ENCODE measurements at places on chromosomes 5 and 9.

DNA sequence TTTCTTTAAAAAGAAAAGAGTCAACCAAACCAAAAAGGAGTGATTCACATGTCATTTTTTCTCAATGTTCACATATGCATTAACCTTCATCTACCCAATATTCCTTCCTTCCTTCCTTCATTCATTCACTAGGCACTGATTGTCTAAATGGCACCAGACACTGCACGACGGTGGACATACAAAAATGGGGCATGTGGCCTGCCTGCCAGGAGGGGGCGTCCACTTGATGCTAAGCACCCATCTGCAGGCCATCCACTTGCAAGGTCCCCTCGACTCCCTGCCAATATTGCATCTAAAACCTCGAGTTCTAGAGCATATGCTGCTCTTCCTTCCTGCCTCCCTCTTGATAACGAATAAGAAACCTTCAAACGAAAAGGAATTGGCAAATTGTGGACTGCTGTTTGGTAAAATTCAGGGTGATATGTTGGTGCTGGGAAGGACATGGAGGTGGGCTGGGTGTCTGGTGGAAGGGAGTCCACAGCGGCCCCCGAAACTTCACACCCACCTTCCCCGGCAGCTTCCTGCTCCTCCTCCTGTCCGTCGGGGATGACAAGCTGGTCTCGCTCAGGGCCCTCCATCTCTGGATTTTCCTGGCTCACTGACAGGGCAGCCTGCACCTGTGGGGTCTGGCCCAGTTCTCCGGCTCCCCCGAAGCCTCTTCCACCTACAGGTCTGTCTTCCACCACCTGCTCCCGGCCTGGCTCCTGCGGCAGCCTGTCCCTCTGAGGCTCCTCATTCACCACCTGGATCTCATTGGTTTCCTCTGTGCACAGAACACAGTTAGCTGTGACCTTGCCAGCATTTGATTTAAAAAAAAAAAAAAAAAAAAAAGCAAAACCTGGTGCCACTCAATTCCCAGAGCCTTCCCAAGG lies 64.3 kb downstream of the GOLM1 start:
- DNase-seq, result no peak
- no peak overlapping the region for H3K27ac ChIP-seq
- H3K4me1 ChIP-seq, result no peaks in the 10 kb centered on the region
- H3K4me3 ChIP-seq, result no peak overlapping the region
- H3K27me3 ChIP-seq, result no peaks in the 10 kb centered on the region

- H3K4me3 ChIP-seq, result peak overlapping the region; percentile 48
- H3K4me1 ChIP-seq, result no peaks in the 10 kb centered on the region
- no peaks in the 10 kb centered on the region for H3K36me3 ChIP-seq
- no peak for DNase-seq
- peaks cover 12% of the 10 kb centered on the region for H3K27me3 ChIP-seq
These were observed 148.3 kb downstream of the GAPVD1 start for GRCh38 chr9:125409637-125410521.

GRCh38 chr9:83533296-83533695 lies 4.9 kb downstream of the FRMD3 start:
- H3K4me3 ChIP-seq, result no peak overlapping the region
- H3K4me1 ChIP-seq, result peaks cover 7% of the 10 kb centered on the region
- no peaks in the 10 kb centered on the region for H3K36me3 ChIP-seq
- H3K27ac ChIP-seq, result no peak overlapping the region
- DNase-seq, result no peak

- no peaks in the 10 kb centered on the region for H3K4me1 ChIP-seq
- no peak overlapping the region for H3K4me3 ChIP-seq
- no peaks in the 10 kb centered on the region for H3K27me3 ChIP-seq
These were observed 452.1 kb downstream of the EFNA5 start for GRCh38 chr5:107218457-107219193.

GRCh38 chr5:24819841-24820240 lies 175.1 kb upstream of the CDH10 start:
- no peaks in the 10 kb centered on the region for H3K36me3 ChIP-seq
- H3K27ac ChIP-seq, result no peak overlapping the region
- no peak for DNase-seq
- no peak overlapping the region for H3K4me3 ChIP-seq

DNA sequence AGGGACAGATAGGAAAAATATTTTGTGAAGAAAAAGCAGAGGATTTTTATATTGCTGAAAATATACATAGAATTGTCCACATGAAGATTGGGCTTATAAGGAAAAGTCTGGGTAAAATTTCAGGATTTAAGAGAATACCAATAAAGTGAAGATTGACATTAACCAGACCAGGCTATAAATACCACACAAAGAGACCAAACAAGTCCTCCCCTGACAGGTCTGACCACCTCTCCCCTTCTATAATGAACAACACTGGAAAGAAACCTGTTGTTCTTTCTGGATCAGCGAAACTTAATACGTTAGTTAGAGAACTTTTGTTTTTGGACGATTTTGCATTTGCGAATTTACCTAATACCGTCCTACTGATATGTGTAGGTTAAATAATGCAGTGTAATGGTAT lies 138.3 kb downstream of the ISL1 start:
- H3K27ac ChIP-seq, result no peak overlapping the region
- no peak for DNase-seq

GRCh38 chr9:136643596-136644342 lies 18.9 kb upstream of the EGFL7 start:
- H3K4me3 ChIP-seq, result no peak overlapping the region
- DNase-seq, result no peak
- H3K4me1 ChIP-seq, result peaks cover 32% of the 10 kb centered on the region
- H3K27ac ChIP-seq, result no peak overlapping the region

- DNase-seq, result no peak
- H3K27ac ChIP-seq, result no peak overlapping the region
- H3K27me3 ChIP-seq, result no peaks in the 10 kb centered on the region
- no peaks in the 10 kb centered on the region for H3K36me3 ChIP-seq
- no peak overlapping the region for H3K4me3 ChIP-seq
These were observed 38.5 kb upstream of the CDKN2B start for GRCh38 chr9:22047596-22047995.

DNA sequence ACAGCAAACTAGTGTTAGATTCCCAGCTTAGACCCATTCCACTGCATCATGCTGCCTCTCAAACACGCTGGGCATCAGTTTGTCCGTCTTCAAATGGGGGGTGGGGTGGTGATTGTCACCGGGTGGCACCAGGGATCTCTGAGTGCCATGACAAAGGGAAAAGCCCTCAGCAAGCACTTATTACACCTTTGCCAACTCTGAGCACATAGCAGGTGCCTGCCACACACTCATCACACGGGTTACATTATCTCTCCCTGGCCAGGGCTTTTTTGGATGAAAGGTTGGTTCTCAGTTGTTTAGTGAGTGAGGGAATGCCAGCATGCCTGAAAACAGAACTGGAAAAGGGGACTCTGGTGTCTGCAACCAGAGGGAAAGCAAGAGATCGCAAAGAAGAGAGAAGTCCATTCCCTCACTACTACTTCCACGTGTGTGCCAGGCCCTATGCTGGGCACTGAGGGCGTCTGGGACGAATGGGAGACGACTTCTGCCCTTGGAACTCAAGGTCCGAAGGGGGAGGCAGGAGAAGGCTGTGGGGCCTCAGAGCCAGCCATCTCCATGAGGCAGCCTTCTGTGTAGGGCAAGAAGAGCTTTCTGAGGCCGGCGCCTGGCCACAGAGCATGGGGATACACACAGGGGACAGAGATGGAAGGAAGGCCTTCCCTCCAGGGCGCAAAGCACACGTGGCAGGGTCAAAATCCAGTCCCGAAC lies 48.9 kb downstream of the PAX5 start:
- H3K27me3 ChIP-seq, result peaks cover 67% of the 10 kb centered on the region
- H3K4me1 ChIP-seq, result peaks cover 12% of the 10 kb centered on the region
- no peak for DNase-seq
- H3K27ac ChIP-seq, result no peak overlapping the region
- no peak overlapping the region for H3K4me3 ChIP-seq

DNA sequence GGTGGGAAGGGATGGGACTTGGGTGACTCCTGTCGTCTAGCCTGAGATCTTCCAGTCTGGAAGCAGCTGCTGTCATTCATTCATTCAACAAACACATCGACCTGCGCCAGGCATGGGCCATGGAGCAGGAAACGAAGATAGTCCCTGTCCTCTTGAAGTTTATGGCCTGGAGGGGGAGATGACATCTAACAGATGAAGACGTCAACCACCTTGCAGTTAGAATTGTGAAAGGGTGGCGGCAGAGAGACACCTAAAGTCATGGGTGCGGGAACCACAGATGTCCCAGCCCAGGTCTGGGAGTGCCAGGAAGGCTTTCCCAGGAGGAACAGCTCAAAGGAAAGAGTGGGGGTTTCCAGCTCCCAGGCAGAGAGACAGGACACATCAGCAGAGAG lies 21.0 kb upstream of the IER5L start:
- H3K4me3 ChIP-seq, result no peak overlapping the region
- no peaks in the 10 kb centered on the region for H3K36me3 ChIP-seq
- no peak overlapping the region for H3K27ac ChIP-seq
- no peaks in the 10 kb centered on the region for H3K27me3 ChIP-seq
- peaks cover 11% of the 10 kb centered on the region for H3K4me1 ChIP-seq

DNA sequence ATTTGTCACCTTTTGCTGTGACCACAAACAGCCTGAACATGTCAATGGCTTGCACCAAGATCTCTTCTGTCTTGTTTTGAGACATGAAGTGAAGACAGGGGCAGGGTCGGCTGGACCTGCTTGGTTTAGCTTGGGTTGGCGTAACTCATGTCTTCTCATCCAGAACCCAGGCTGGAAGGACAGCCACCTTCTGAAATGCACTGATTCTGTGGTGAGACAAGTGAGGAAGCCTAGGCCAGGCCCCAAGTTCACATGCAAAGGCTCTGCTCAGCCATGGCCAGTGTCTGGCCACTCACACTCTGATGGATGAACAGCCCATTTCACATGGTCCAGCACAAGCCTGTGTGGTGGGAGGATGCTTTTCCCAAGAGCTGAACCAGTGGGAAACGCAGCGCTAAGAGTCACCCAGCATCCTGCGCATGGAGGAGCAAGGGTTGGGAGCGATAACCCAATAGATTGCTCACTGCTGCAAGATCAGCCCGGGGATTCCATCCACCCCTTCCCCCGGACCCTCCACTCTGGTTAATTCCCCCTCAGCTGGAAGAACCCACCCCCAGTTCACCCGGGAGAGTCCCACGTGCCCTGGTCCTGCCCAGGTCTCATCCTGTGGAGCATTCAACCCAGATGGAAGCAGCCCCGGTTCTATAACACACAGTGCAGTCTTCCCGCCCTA lies 16.2 kb upstream of the MED10 start:
- no peak overlapping the region for H3K4me3 ChIP-seq
- no peak overlapping the region for H3K27ac ChIP-seq
- DNase-seq, result no peak
- no peaks in the 10 kb centered on the region for H3K36me3 ChIP-seq
- no peaks in the 10 kb centered on the region for H3K4me1 ChIP-seq

GRCh38 chr5:105978011-105978410 lies 1692.7 kb downstream of the EFNA5 start:
- H3K4me1 ChIP-seq, result no peaks in the 10 kb centered on the region
- H3K36me3 ChIP-seq, result no peaks in the 10 kb centered on the region
- no peaks in the 10 kb centered on the region for H3K27me3 ChIP-seq
- H3K4me3 ChIP-seq, result no peak overlapping the region
- DNase-seq, result no peak

DNA sequence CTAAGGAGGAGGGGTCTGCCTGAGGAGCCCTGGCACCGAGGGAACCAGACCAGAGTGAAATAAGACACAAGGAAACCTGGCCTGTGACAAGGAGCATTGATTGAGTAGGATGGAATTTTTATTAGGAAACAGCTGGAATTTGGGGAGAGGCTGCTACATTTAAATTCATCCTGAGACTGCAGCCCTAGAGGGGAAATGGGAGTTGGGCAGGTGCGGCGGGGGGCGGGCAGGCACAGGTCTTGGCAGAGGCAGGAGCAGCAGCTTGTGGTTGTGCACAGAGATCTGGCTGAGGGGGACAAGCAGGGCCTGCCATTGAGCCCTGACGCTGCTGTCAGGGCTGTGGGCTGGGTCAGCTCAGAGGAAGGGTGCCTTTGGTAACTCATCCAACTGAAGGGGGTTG lies 71.6 kb downstream of the PCDH1 start:
- H3K27me3 ChIP-seq, result no peaks in the 10 kb centered on the region
- no peak overlapping the region for H3K27ac ChIP-seq
- peaks cover 40% of the 10 kb centered on the region for H3K4me1 ChIP-seq
- no peaks in the 10 kb centered on the region for H3K36me3 ChIP-seq
- no peak for DNase-seq

GRCh38 chr5:95667061-95667618 lies 15.7 kb downstream of the SPATA9 start:
- no peak overlapping the region for H3K27ac ChIP-seq
- no peak overlapping the region for H3K4me3 ChIP-seq
- no peaks in the 10 kb centered on the region for H3K27me3 ChIP-seq
- no peaks in the 10 kb centered on the region for H3K36me3 ChIP-seq

GRCh38 chr9:87011551-87011950 lies 64.2 kb upstream of the GAS1 start:
- peaks cover 2% of the 10 kb centered on the region for H3K4me1 ChIP-seq
- no peak overlapping the region for H3K27ac ChIP-seq
- no peaks in the 10 kb centered on the region for H3K36me3 ChIP-seq
- H3K27me3 ChIP-seq, result no peaks in the 10 kb centered on the region
- DNase-seq, result no peak

GRCh38 chr5:40141896-40142295 lies 537.8 kb upstream of the PTGER4 start:
- H3K4me1 ChIP-seq, result no peaks in the 10 kb centered on the region
- H3K36me3 ChIP-seq, result no peaks in the 10 kb centered on the region
- no peaks in the 10 kb centered on the region for H3K27me3 ChIP-seq
- DNase-seq, result no peak
- no peak overlapping the region for H3K27ac ChIP-seq
- H3K4me3 ChIP-seq, result no peak overlapping the region
